Heart right ventricle (tissue), 16 donors: ENCODE measurements at places on chromosomes 1 and 21. TPM values are rescaled to one million over a fixed set of nuclear protein-coding genes. Genes with fewer than 3 reads are reported as not detected.

DNA sequence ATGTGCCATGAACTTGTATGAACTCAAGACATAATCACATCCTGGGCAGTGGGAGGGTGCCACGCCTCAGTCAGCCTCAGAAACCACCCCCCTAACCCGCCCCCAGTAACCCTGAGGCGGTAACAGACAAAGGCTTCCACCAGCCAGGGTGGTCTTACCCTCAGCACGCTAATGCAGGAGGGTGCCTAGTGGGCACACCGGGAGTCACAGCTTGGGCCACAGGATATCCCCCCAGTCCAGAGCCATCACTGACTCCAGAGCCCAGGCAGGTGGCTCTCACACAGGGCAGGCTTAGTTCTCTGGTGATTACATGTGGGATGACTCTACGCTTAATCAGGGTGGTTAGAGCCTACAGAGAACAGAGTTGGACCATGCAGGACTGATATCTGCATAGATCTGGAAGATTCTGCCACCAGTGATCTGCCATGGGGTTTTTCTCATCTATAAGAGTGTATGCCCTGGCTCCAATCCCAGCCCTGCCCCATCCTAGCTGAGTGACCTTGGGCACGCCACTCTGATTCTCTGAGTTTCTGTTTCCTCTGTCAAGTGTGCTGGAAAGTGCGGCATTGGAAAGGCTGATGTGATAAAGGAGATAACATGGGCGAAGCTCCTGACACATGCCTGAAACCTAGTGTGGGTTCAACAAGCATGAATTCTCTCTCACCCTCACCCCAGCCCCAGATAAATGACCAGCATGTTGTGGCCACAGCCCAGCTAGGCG lies 27.3 kb downstream of the OPTC start:
- no peaks in the 10 kb centered on the region for H3K27me3 ChIP-seq
- H3K27ac ChIP-seq: peak overlapping the region; percentile 22
- no peak overlapping the region for H3K4me3 ChIP-seq
- peaks cover 41% of the 10 kb centered on the region for H3K4me1 ChIP-seq
- no peaks in the 10 kb centered on the region for H3K36me3 ChIP-seq

DNA sequence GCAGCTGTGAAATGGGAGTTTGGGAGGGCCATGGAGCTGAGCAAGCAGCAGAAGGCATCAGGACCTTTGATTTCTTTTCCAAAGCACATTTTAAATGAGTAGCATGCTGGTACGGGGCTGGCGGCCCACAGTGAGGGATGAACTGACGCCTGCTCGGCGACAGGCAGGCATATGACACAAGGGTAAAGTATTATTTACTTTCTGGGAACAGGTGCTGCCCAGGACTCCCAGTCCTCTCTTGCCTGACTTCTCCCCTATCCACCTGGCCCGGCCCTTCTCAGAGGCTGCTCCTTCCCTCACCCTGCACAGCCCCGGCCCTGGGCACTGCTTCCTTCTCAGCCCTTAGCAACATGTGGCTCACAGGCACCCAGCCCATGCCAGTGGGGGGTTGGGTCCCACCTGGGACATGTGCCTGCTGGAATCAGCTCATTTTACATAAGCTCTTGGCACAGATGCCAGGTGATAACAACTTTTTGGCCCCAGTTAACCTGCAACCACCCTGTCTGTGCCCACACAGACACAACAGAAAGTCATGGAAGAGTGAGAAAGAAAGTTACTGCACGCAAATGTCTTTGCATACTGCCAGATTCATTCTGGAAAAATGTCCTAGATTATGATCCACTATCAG lies 112.3 kb upstream of the GADD45A start:
- H3K27me3 ChIP-seq: no peaks in the 10 kb centered on the region
- H3K36me3 ChIP-seq: no peaks in the 10 kb centered on the region
- peak; percentile 63 for DNase-seq
- H3K4me3 ChIP-seq: no peak overlapping the region

SLC16A4 gene
- 2.8 TPM for total RNA-seq

GRCh38 chr1:203186446-203187303 lies at the start of gene CHI3L1:
Gene CHI3L1, minus strand, starts transcription at chr1:203186704. Its CDS starts 81 bp downstream, at chr1:203186623.
- H3K36me3 ChIP-seq: no peaks in the 10 kb centered on the region
- H3K27ac ChIP-seq: no peak within 1 kb of the TSS
- H3K4me1 ChIP-seq: peaks cover 12% of the 10 kb centered on the region
- H3K27me3 ChIP-seq: no peaks in the 10 kb centered on the region
- no peak for DNase-seq
